NCI-H1092 treated with DMSO at 0.1 percent for 48 hours (cell line): ENCODE measurements at places on chromosomes 1 and 21.

DNA sequence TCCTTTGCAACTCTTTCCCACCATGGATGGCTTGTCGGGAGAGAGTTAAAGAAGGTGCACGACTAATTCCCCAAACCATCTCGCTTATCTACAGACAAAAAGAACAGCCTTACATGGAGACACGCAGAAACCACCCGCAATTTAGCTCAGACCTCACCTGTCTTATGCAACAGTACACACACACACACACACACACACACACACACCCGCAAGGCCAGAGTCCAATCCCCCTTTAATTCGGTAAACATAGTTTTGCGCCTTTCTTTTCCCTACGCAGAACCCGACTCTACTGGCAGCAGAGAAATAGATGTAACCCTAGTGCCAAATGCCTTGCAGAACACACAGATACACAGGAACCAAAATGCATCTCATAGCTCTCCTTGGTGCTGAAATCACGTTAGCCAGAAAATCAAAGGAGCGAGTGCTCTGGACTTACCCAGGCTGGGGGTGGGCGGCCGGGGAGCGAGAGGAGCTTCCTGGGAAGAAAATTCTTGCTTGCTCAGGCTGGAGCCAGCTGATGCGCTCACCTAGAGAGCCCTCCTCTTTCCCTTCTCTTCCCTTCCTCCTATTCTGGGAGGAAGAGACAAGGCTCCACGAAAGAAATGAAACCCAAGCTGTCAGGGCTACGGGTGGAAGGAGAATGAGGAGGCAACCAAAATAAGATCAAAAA is 470 bp downstream of the TNR start:
- peak; percentile 85 for DNase-seq

DNA sequence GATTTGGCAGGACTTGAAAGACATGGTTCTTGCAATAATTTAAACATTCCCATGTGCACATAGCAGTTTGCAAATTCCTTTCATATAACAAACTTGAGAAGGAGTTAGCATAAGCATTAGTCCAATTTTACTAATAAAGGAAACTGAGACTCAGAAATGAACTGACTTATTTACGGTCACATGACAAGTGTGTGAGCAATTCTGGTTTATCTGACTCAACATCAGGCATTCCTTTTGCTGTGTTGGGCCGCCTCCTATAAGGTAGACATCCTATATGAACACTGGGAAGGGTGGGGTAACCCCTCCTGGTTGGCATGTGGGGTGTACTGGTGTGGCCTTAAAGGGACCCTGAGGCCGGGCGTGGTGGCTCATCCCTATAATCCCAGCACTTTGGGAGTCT is 8.5 kb upstream of the CPT2 start:
- no peak for DNase-seq

DNA sequence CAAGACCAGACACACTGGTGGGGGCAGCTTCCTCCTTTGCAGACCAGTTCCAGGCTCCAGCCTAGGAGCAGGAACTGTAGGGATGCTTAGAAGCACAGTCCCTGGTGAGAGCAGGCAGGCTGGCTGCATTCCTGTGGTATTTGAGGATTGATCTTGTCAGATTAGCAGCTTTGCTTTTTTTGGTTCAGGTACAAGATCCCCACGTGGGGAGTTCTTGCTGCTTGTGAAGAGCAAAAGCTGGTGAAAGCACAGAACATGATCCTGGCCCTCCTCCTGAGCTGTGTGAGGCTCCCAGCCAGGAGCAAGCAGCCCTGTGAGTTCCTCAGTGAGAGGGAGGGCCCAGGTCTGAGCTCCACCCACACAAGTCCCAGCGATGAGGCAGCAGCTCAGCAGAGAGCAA is 75.3 kb upstream of the ARTN start:
- DNase-seq, result no peak

GRCh38 chr1:41485605-41486004 is 1.1 kb upstream of the EDN2 start:
- no peak for DNase-seq

DNA sequence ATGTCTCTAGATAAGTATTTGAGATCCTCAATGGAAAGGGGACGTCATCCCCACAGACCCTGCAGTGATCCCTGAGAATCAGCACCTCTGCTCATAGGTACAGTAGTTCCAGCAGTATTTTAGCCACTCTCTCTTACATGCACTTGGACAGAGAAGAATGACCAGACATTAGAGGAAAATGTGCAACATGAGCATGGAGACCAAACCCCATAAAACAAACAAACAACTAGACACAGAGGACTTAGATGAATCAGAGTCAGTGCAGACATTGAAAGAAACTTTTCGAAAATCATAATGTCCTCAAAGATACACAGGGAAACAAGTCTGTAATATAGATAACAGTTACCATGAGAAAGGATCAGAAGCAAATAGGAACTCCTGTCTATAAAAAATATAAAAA is 108.2 kb downstream of the LYPLAL1 start:
- DNase-seq, result no peak

GRCh38 chr1:19872190-19872589 is 10.0 kb upstream of the OTUD3 start:
- DNase-seq, result peak; percentile 40

- DNase-seq, result no peak
Observed at GRCh38 chr1:155184835-155185782, 11.5 kb downstream of the TRIM46 start.

GRCh38 chr1:156826630-156827029 is 10.0 kb upstream of the SH2D2A start:
- no peak for DNase-seq

- DNase-seq, result no peak
Observed at GRCh38 chr1:13570924-13571323, 12.7 kb upstream of the PDPN start.

DNA sequence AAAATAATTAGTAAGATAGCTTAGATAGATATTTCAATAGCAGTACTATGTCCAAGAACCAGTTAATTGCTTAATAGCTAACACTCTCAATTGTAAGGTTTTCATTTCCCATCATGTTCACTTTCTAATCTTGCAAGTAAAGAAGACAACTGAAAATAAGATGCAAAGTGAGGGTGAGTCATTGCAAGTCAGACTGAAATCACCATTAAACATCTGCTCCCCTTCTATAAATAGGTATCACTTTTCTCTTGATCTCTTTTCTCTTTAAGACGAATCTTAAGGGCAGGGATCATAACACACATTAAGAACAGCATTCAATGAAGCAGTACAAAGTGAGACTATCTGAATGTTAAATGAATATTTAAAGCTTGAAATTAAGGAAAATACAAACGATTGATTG is 40.4 kb downstream of the UBR4 start:
- DNase-seq, result no peak

DNA sequence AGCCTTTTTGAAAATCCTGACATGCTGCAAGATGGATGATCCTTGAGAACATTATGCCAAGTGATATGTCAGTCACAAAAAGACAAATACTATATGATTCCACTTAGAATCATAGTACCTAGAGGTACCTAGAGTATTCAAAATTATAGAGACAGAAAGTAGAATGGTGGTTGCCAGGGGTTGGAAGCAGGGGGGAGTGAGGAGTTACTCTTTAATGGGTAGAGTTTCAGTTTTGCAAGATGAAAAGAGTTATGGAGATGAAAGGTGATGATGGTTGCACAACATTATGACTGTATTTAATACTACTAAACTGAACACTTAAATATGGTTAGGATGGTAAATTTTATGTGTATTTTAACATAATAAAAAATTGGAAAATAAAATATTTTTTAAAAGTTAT is 37.9 kb upstream of the PODN start:
- no peak for DNase-seq

- DNase-seq, result no peak
Observed at GRCh38 chr21:42386034-42386591, 9.7 kb downstream of the TMPRSS3 start.

DNA sequence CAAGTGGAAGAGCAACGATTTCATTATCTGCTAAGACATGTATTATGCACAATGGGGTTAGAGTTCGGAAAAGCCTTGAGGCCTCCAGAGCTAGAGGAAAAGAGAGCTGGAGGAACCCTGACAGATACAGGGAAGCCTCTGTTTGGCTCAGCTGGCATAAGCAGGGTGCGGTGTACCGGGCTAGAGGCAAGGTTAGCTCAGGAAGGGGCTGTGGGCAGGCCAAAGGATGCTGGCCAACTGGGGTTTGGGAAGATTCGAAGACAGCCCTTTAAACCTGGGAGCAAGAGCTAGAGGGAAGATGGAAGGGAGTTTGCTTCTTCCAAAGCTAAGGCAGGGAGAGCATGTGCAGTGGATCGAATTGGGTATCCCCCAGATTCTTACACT is 107.6 kb upstream of the TLR5 start:
- DNase-seq, result no peak
